ENCODE measurements at places on chromosomes 5 and 9.
A peak's percentile ranks its signal among the peaks of the same experiment; 100 is the strongest.

- DNase-seq, result peak; percentile 29
Measured at GRCh38 chr5:52989025-52989780, at the start of gene ITGA2. TSS of gene ITGA2 (plus strand) at chr5:52989352. CDS start at chr5:52989469, 117 bp downstream.

- peak; percentile 28 for DNase-seq
Measured at GRCh38 chr5:126002222-126002897, 420.8 kb upstream of the GRAMD2B start.

DNA sequence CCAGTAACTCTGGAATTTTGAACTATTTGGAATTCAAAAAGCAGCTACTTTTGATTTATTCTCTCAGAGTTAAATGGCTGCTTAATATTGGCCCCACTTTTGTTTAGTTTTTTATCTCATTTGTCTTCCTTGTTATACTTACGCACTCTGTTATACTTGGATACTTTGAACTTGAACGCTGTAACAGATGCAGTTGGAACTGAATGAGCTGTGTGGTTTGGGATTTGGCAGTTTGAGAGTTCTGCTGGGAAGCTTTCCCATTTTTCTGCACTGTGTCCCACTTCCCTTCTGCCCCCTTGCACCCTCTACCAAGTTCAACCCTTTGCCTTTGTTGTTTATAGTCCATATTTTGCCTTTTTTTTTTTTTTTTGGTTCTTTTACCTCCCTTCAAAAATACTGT lies 3.8 kb downstream of the RHOBTB3 start:
- DNase-seq, result no peak

DNA sequence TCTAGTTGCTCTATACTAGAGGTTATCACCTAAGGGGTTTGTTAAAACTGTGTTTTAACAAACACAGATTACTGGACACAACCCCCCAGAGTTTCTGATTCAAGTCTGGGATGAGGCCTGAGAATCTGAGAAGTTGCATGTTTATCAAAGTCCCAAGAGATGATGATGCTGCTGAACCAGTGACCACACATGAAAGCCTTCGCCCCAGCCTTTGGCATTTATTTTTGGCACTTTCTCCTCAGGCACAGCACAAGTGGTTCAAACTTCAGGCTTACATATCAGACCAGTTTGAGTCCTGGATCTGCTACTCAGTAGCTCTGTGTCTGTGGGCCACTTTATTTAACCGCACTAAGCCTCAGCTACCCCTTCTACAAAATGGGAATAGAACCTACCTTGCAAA lies 407.2 kb upstream of the PIK3R1 start:
- no peak for DNase-seq

DNA sequence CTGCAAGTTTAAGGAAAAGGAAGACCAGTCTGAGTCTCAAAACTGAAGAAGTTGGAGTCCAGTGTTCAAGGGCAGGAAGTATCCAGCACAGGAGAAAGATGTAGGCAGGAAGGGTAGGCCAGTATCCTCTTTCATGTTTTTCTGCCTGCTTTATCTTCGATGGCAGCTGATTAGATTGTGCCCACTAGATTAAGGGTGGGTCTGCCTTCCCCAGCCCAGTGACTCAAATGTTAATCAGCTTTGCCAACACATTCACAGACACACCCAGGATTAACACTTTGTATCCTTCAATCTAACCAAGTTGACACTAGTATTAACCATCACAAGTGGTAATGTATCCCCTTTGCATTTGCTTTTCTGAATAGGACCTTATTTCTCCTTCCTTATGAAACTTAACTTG lies 535.9 kb upstream of the FTMT start:
- no peak for DNase-seq

- no peak for DNase-seq
Measured at GRCh38 chr9:88680041-88680440, 145.1 kb downstream of the NXNL2 start.

- DNase-seq, result no peak
Measured at GRCh38 chr5:139854029-139854605, 58.5 kb downstream of the PSD2 start.

- DNase-seq, result no peak
Measured at GRCh38 chr5:171776770-171777759, 8.6 kb upstream of the SMIM23 start.

- DNase-seq, result no peak
Measured at GRCh38 chr5:23014266-23014665, 161.1 kb upstream of the CDH12 start.

DNA sequence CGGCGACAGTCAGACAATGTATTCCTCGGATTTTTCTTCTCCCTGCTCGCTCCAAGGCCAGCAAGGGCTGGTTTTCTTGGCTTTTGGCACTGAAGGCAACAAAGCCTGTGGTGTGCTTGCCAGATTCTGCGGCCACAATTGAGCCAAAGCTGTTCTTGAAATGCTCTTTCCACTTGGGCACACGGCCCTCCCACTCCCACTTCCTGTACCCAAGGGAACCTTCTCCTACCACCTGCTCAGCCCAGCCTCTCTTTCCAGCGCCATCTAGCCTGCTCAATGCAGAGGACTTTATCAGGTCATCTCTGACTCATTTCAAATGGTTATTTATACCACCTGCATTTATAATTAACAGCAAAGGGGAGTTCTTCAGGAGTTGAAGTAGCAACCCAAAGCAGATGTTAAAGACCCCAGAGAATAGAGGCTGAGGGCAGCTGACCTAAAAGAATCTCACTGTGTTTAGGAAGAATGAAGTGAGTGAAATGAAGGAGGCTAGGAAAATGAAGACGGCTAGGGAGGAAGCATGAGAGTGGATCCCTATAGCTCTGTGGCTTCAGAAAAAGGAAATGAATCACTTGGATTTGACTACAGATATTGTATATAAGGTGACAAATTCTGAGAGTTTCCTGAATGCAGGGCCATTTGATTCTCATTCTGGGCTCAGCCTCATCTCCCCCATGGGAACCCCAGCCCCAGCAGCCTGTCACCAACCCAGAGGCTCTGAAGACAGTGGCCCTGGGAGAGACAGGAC lies 439.0 kb downstream of the ENC1 start:
- peak; percentile 72 for DNase-seq

GRCh38 chr5:179118756-179119414 lies 58.7 kb downstream of the ZNF354C start:
- DNase-seq, result no peak

- no peak for DNase-seq
Measured at GRCh38 chr5:33523208-33523771, 82.5 kb downstream of the TARS1 start.

DNA sequence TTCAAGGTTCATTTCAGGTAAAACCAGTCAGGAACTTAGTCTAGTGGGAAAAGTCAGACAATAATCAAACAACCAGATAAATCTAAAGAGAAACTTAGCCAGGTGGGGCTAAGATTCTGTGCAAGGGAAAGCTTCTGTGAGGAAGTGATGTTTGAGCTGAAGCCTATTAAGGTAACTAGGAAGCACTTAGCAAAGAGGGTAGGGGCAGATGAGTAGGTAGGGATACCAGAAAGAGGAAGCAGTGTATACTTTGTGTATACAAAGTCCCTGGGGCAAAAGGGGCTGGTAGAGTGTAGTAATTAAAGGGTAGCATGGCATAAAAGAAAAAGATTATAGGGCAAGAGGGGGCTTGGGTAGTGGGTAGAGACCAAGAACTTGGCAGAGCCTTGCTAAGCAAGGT lies 3.6 kb upstream of the SPATA24 start:
- no peak for DNase-seq

Measured in SK-N-DZ (cell line).